ENCODE measurements at places on chromosomes 11 and 22.
A peak's percentile ranks its signal among the peaks of the same experiment; 100 is the strongest.

GRCh38 chr22:45876136-45877035 is 100.6 kb downstream of the WNT7B start:
- no peak for DNase-seq

DNA sequence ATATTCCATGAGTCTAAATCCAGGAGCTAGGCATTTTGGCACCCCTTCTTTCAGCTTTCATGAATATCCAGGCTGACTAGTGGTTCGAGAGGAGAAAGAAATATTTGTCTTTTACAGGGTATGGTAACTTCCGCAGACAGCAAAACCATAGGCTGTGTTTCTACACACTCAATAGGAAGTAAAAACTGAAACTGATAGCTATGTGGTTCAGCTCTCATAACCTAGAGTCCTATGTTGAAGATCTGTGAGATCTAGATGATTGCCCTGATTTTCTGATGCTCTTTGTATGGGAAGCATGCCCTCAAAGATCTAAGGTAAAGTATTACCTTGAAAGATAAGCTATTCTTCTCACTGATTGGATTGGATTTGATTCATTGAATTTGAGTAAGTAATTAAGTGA is 118.3 kb downstream of the CD44 start:
- DNase-seq, result no peak

DNA sequence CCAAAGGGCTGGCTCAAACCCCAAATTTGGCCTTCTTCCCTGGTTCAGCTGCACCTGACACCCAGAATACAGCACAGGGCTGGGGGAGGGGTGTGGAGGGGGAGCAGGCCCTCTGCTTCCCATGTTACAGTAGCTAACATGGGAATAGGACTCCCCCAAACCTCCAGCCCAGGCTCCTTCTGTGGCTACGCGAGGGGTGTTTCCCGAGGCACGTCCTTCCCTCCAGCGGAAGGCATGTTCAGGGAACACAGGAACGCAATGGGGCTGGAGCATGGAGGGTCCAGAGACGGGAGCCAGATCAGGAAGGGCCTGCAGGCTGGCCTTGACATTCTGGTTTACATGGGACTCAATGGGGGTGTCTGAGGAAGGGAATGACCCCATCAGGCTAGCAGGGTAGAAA is 11.8 kb upstream of the IGLL1 start:
- no peak for DNase-seq

DNA sequence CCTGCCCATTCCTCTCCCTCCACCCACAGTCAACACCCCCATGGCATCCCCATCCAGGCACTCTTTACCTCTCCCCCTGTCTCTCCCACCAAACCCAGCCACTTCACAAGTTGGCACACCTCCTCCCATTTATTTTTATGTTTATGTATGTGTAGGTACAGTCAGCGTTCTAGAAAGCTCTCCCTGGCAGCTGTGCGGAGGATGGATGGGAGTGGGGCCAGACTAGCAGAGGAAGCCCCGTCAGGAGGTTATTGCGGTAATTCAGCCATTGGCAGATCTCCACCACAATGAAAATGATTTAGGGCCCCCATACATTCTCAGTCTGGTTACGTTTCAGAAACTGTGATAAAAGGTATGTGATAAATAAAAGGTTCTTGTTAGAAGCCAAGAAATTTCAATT is 51.3 kb downstream of the BTG4 start:
- DNase-seq, result peak; percentile 81

GRCh38 chr22:45702981-45703380 is 31.3 kb downstream of the ATXN10 start:
- no peak for DNase-seq

DNA sequence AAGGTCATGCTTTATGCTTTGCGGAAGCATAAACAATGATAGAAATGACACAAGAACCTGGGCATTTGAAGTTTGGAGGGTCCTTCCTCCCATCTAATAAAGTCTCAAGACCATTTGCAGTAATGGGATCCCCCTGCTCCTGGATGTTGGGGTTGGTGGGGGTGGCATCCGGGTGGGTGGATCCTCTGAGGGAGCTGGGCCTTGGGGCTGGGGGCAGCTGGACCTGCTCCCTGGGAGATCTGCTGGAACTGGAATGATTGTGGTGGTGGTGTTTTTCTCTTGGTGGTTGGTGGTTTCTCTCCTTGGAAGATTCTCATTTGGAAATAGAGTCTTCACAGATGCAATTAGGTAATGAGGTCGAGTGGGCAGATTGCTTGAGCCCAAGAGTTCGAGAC is 2.2 kb upstream of the NAP1L4 start:
- no peak for DNase-seq

Measured in NCI-H1092 (cell line).